ENCODE measurements at places on chromosomes 7 and 10.

GRCh38 chr7:91852263-91852741 is 28.2 kb downstream of the MTERF1 start:
- no peak for DNase-seq

- DNase-seq = peak; percentile 44
Observed at GRCh38 chr7:104627516-104627915, 299.1 kb downstream of the LHFPL3 start.

DNA sequence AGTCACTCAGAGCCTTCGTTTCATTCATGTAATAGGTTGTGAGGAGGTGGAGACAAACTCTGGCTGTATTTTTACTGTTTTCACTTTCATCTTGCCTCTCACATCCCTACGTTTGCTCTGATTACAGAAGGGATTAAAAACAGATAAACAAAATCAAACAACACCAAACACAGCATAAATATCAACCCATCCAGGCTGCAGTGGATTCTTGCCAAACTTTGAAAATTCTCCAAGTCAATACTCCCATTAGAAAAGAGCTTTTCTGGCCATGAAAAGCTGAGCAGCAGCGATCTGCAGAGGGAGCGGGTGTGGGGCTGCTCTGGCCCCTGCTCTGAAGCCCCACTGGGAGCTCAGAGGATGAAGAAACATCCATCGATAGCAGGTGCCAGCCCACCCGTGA is 283.2 kb downstream of the WDR37 start:
- DNase-seq = no peak

DNA sequence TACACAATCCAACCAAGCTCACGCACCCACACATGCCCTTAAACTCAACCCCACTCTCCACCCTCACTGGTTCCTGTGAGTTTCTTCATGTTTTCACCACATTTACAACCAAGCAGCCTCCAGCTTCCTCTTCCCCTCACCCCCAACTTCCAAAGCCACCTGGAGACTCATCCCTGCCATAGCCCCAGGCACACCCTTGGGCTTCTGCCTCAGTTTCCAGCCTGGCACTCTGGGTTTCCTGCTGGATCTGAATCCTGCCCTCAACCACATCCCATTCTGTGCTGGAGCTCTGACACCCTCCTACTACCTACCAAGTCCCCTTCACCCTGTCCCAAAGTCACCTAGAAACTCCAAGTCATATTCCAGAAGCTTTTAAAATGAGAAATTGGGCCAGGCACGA is 29.4 kb downstream of the CCDC3 start:
- no peak for DNase-seq

- no peak for DNase-seq
Observed at GRCh38 chr10:89367529-89367928, 10.3 kb upstream of the IFIT1B start.

DNA sequence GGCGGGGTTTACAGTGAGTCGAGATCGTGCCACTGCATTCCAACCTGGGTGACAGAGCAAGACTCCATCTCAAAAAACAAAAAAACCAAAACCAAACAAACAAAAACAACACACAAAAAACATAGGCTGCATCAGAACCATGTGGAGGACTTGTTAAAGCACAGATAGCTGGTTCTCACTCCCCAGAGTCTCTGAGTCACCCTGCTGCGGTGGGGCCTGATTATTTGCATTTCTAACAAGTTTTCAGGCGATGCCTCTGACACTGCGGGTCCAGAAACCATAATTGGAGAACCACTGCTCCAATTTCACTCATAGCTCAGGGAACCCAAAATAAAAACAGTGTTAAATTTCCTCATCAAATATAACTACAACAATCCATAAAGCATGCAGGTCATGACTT is 816.7 kb downstream of the MAGI2 start:
- DNase-seq = no peak

- no peak for DNase-seq
Observed at GRCh38 chr10:28001353-28001752, 2.5 kb upstream of the ODAD2 start.
